ENCODE measurements at places on chromosomes 16 and 17.

GRCh38 chr16:28542646-28543045 lies 3.9 kb upstream of the NUPR1 start:
- no peak for DNase-seq

GRCh38 chr17:48625495-48626244 lies 488 bp downstream of the HOXB9 start:
- peak; percentile 58 for DNase-seq

DNA sequence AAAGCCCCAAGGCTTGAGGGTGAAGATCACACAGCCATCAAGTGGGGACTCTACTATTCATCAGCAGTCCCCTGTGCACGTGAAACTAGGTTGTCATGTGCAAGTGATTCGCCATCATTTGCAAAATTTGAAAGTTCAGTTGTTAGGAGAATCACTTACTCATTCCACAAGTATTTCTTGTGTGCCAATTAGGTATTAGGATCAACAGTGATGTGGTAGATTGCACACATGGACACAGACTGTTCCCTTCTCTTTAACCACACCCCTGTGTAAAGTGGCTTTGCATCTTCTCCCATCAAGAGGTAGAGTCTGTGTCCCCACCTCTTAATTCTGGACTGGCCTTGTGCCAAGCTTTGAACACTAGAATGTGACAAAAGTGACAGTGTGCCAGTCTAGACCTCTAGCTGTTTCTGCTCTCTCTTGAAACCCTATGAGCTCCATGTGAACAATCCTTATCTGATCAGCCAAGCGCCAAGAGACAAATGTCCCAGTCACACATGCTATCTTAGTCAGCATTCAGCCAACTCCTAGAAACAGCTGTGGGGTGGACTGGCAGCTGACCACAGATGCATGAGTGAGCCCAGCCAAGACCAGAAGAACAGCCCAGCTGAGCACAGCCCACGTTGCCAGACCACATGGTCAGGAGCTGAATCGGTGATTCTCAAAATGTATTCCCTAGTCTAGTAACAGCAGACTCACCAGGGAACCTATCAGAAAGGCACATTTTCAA lies 31.5 kb upstream of the SHISA9 start:
- no peak for DNase-seq

DNA sequence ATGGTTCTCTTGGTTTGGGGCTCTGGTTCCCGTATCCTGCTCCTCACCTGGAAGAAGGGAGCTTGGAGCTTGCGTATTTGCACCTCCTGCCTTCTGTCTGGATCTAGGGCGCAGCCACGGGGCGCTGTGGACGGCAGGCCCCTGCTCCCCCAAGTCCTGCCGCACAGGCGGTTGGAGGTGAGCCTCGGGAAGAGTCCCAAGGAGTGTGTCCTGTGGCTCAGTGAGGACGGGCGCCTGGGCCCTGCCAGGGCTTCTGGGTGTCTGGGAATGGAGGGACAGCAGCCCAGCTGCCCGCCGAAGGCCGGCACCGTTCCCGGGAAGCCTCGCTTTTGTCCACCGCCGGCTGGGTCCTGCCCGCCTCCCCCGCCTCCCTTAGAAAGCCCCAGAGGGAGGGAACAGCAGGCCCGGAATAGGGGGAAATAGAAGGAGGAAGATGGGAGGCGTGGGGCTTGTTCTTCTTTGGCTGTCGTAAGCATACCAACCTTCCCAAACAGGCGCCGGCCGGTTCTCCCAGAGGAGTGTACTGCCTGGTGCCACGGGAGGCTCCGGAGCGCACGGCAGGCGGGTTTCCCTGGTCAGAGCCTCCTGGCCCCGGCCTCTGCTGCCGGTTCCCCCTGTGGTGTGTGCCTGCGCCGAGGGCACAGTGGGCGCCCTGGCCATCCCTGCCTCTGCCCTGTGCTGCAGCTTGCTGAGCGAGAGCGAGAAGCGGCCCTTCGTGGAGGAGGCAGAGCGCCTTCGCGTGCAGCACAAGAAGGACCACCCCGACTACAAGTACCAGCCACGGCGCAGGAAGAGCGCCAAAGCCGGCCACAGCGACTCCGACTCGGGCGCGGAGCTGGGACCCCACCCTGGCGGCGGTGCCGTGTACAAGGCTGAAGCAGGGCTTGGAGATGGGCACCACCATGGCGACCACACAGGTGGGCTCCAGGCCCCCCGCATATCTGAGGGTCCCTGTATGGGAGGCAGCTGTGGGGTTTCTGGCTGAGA lies 1.8 kb downstream of the SOX8 start:
- DNase-seq, result no peak

- DNase-seq, result no peak
These were observed 2.9 kb upstream of the EMP2 start for GRCh38 chr16:10583269-10583668.

DNA sequence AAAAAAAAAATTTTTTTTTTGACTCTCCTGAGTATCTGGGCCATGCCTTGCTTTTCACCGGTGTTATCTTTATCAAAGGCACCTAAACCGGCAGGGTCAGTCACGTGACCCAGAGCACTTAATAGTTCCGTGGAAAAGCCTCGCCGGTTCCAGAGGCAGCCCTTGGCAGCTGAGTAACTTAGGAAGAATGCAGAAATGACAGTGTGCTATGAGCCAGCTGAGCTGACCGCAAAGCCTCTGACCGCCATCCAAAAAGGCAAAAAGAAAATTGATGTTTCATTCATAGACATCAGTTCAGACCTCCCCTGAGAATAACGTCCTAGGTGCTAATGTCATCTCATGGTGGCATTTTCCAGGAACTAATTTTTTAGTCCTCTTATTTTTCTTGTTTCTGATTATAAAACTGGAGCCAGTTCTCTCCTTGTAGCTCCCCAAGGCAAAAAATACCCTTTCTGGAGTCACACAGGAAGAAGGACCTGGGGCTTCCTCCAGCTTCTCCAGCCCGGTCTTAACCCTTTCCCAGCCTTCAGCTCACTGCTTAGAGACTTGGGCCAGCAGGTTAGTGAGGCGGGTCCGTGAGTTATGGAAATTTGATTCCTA lies 122.6 kb downstream of the SOCS1 start:
- no peak for DNase-seq

DNA sequence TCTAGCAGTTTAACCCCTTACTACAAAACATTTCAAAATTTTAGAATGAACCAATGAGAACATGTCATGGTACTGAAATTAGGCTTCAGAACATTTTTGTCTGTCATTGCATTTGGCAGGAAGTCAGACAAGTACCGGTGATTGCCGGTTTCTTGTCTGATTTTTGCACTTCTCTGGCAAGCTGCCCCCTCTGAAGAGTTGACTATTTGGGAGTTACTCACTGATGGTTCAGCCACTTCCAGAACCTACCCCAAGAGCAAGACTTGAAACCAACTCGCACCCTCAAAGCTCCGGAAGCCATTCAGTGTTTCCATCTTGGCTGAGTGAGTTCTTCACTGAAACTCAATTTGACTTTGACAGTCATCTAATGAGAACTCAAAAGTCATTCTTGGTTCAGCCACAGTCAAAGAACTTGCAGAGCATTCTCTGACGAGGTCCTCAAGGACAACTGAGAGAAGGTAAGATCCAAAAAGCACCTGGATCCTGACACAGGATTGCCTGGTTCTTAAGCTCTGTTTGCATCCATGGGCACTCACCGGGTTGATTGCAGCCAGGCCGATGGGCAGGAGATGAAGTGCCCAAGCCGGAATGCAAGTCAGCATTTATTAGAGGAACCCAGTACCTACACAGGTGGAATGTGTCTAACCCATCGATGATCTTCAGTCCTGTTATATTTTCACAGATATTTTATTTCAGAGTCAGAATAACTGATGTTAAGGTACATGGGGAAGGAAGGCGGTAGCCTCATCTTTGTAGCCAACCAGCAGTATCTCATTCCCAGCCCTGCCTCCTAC lies 93.6 kb downstream of the USP22 start:
- no peak for DNase-seq

All from germinal center (tissue), 1 donor.